ENCODE measurements at places on chromosomes 2 and 18.

DNA sequence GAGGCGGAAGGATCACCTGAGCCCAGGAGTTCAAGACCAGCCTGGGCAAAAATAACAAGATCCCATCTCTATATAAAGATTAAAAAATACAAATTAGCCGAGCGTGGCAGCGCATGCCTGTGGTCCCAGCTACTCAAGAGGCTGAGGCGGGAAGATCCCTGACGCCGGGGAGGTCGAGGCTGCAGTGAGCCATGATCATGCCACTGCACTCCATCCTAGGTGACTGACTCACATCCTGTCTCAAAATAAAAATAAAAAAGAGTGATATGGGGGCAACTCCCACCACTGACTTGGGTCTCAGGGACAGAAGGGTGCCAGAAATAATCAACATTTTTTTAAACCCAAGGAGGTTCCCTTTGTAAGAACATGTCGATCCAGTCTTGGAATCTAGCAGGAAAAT lies 37.6 kb downstream of the ZNF516 start:
- DNase-seq: no peak

GRCh38 chr2:45028276-45028675 lies 19.0 kb upstream of the SIX2 start:
- no peak for DNase-seq

GRCh38 chr18:21896732-21897336 lies 156.2 kb downstream of the MIB1 start:
- DNase-seq: no peak

DNA sequence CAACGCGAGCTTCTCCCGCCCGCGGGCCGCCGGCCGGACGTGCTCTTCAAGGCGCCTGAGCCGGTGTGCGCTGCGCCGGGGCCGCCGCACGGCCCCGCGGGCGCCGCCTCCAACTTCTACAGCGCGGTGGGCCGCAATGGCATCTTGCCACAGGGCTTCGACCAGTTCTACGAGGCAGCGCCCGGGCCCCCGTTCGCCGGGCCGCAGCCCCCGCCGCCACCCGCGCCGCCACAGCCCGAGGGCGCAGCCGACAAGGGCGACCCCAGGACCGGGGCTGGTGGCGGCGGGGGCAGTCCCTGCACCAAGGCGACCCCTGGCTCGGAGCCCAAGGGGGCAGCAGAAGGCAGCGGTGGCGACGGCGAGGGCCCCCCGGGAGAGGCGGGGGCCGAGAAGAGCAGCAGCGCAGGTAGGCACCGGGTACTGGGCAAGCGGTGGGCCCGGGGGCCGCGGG lies 676 bp downstream of the HOXD11 start:
- no peak for DNase-seq

DNA sequence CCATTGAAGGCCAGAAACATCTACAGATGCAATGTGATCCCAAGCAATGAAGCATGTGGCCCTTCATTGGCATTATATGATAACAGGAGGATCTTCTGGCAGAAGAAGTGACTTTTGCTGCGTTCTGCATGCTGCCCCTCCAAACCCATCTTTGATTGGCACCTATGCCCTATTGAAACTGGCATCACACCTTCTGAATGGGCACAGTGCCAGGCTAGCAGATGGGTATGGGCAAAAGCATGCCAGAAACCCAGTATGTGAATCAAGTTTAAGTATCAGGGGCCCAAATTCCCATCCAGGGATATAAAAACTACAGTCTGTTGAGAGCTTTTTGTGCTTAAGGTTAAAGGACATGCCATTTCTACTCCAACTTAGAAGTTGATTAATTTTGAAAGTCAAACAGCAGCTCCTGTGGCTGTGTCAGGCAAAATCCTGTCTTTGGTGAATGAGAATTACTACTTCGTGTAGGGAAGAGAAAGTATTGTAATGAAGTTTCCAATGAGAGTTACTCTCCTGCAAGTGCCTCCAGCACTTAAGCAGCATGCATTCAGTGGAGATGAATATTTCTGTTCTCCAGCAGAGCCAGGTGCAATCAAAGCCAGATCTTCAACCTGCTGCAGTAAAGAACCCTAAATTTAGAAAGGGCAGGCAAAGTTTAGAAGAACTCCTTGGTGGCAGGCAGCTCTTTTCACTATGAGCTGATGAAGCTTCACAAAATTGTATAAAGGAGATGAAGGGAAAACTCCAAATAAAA lies 8.6 kb downstream of the VRK2 start:
- DNase-seq: no peak

DNA sequence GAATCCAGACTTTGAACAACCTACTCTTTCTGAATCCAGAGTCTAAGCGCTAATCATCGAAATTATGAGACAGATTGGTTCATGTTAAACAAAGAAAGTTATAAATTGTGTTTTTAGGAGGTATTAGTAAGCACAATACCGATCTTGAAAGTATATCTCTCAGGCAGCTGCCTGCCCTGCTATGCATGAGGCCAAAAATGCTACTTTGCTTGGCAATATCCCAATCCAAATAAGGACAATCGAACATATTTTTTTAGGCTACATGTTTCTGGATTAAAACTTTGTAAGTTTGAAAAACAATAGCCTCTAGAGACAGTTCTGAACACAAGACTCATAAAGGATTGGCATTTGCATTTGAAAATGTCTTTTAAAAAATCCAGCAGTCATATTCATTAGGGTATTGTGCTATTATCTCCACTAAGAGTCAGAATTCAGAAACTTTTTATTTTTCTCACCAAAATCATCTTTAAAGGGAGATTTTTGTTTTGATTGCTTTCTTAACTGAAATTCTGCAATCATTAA lies 167.1 kb downstream of the PDE1A start:
- no peak for DNase-seq

DNA sequence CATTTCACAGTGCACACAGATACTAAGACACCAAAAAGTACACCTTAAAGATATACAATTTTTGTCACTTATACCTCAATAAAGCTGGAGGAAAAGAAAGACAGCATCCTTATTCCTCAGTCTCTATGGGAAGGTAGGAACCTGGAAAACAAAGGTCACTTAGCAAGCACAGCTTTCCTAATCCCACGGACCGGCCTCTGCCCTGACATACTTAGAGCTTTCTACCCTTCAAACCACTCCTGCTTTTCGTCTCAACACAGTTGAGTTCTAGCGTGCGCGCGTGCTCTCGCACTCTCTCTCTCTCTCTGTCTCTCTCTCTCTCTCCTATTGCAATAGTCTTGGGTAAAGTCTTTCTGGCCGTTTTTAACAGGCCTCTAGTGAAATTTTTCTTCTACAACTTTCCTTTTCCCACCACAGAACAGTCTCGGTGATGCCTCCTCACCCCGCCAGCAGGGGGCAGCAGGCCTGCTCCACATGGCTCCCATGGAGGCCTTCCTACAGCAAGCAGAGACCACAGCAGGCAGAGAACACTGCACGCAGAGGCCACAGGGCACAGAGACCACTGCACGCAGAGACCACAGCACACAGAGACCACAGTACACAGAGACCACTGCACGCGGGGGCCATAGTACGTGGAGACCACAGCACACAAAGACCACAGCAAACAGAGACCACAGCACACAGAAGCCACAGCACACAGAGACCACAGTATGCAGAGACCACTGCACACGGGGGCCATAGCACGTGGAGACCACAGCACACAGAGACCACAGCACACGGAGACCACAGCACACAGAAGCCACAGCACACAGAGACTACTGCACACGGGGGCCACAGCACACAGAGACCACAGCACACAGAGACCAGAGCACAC lies 106.9 kb downstream of the FBXO15 start:
- DNase-seq: peak; percentile 36

DNA sequence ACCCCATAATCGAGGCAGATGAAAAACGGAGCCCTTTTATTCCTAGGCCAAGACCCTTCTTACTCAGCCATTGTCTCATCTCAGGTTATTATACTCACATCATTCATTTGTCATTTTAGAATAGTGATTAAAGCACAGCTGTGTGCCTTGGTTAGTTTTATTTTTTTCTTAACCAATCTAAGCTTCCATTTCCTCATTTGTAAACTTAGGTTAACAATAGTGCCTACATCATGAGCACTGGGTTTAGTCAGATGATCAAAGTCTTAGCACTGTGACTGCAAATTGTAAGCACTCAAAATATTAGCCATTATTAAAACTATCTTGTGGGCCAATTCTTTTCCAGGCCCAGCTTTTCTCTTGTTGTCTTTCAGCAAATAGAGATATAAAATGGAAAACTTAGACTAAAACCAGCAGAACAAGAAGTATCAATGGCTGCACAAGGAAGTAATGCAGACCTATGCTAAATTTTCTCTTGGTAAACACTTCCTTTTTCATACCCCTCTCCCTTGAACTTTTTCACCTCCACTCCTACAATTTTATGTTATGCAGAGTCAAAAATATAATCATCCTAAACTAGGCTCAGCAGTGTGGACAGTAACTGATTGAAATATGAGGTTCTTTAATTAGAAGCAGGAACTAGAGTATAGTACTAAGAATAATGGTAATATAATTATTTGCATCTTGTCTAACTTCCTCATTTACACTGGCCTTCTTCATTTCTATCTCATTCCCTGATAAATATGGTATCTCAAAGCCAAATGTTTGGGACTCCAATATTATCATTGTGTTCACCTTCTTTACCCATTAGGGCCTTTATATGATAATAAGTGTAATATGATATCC lies 21.5 kb upstream of the GALNT3 start:
- no peak for DNase-seq

- no peak for DNase-seq
Measured at GRCh38 chr2:181463588-181463987, 6.4 kb downstream of the ITGA4 start.

DNA sequence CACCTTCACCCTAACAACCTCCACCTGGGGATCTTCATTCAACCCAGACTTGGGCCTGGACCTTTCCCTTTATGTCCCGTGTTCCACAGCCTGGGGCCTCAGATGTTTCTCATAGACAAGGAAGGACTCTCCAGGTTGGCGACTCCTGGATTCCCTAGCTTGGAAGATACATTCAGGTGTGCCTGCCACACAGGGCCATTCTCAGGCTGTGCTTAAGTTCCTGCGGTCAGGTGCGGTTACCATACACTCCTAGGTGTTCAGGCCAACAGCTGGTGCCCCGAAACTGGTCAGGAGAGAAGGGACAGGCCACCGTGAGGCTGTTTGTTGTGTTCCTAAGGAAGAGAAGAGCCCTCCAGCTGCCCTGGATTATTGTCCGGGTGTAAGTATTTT lies 15.6 kb downstream of the SLC4A3 start:
- DNase-seq: no peak

GRCh38 chr2:239790313-239790712 lies 234.8 kb downstream of the NDUFA10 start:
- no peak for DNase-seq

- DNase-seq: no peak
Measured at GRCh38 chr2:45626387-45627221, 15.5 kb upstream of the SRBD1 start.

Data from neural crest cell (in vitro differentiated cells).